NAMALWA (cell line): ENCODE measurements at places on chromosomes 6 and 20.

DNA sequence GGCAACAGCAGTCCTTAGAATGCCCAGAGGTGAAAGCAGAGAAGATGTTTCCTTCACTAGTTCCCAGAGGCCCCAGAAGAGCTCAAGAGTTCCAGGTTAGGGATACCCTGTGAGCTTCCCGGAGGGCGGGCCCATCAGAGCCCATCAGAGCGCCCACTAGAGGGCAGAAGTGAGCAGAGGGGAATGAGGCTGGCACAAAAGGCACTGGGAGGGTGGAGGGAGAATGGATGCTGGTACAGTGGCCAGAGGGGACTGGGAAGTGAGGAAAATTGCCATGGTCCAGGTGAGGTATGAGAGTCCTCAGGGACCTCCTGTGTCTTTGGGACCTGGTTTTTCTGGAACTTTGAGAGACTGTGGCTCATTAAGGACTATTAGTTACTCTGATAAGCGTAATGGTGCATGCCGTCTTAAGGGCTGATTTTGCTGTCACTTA is 57.3 kb downstream of the LINC00237 start:
- peak; percentile 54 for DNase-seq

DNA sequence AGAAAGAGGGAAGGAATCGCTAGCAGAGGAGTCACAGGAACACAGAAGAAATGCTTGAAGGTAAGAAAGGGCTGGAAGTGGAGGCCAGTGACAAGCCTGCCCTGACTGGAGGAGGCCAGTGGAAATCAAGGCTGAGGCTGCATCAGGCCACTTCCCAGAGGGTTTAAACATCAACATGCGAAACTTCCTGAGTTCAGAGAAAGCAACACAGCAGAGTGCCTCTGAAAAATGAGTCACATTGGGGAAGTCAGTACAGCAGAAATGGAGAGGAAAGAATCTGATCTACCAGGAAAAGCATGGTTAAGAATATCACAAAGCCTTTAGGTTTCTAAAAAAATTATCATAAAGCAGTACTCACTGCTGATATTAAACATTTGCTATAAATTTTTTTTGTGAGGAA is 23.3 kb downstream of the NAPB start:
- DNase-seq, result no peak

- no peak for DNase-seq
Measured at GRCh38 chr6:20554326-20554725, 20.1 kb downstream of the CDKAL1 start.

DNA sequence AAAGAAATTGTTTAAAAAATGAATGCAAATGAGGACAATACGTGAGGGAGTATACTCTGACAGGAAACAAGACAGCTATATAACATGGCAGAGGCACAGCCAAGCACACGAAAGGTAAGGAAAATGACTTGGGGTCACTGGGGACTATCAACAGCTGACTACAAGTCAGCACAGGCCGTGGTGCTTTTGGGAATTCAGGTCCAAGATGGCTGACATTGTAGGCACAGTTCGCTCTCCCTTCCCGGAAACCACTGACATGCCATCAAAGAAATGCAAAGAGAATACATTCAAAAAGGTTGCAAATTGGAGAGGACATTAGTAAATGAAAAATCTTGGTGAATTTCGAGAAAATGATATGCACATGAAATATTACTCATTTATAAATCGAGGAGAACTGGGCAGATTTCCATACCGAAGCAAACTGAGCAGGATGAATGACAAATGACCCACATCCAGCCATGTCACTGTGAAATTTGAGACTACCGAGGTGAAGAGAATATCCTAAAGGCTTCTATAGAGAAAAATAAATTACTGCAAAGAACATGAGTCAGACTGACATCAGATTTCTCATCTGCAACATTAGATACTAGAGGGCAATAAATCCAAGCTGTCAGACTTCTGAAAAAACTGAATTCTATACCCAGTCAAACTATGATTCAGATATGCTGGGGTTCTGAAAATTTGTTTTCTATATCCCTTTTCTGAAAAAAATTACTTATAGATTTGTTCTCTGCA is 391.1 kb downstream of the BTBD9 start:
- no peak for DNase-seq

- DNase-seq, result no peak
Measured at GRCh38 chr6:166539543-166539942, 46.9 kb downstream of the RAMACL start.

DNA sequence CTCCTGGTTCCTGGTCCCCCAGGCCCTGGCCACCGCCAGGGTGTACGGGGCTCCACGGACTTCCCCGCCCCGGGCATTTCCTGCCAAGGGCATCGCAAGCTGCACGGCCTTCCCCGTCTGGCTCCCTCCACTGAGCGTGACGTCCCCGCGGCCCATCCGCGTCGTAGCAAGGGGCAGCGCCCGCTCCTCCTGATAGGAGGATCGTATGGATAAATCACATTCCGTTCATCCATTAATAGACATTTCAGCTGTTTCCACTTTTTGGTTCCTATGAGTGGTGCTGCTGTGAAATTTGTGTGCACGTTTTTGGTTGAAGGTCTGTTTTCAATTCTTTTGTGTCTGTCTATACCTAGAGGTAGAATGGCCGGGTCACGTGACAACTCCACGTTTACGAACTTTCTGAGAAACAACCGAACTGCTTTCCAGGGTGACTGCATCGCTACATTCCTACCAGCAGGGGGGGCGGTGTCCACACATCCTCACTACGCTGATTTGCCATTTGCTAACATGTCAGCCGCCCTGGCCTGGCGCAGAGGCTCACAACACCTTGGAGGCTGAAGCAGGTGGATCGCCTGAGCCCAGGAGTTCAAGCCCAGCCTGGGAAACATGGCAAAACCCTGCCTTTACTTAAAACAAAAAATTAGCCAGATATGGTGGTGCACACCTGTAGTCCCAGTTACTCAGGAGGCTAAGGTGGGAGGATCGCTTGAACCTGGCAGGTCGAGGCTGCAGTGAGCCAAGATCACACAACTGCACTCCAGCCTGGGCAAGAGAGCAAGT is 37.7 kb downstream of the KCNQ2 start:
- DNase-seq, result peak; percentile 80

GRCh38 chr20:19314621-19315020 is 102.2 kb downstream of the SLC24A3 start:
- no peak for DNase-seq

DNA sequence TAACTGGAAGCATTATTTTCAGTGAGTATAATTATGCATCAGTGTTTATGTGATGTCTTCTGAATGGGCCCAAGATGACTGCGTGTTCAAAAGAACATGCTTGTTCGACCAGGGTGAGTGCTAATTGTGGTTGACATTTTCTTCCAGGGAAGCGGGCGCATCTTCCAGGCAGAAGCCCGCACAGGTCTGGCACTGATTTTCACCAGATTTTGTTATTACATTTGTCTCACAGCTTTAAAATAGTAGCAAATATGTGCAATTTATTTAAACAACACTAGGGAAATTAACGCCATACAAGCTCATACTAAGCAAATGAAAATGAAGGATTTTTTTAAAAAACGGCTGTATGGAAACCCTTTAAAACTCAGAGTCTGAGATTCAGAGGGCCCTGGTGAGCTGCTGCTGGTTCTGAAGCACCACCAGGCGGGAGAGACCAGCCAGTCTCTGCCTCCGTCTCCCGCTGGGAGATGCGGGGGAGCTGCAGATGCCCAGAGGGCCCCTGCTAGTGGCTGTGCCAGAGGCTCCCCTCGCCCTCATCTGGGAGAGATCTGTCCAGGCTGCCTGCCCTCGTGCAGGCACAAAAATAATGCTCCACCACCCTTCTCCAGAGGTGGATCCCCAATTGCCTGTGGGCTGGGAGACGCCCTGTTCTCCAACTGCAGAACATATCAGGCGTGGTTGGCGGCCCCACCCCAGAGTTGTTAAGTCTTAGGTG is 297.0 kb downstream of the TAF4 start:
- no peak for DNase-seq

DNA sequence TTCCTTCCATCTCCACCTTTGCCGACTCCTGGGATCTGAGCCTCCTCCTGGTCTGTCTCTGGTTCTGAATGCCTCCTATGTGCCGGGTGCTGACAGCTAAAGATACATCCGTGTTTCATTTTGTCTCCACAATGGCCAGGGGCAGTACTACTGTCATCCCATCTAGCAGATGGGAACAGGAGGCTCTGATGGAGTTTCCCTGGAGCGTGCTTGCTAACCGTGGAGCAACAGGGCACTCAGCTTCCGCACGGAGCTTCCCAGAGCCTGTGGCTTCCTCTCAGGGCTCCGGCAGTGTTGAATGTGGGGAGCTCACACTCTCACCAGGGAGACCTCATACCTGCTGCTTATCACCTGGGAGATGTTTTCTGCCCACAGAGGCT is 11.9 kb upstream of the NPBWR2 start:
- DNase-seq, result no peak

- DNase-seq, result no peak
Measured at GRCh38 chr20:53676519-53676822, 82.8 kb upstream of the ZNF217 start.

GRCh38 chr20:46520976-46521579 is 7.7 kb upstream of the ZNF334 start:
- DNase-seq, result peak; percentile 61

DNA sequence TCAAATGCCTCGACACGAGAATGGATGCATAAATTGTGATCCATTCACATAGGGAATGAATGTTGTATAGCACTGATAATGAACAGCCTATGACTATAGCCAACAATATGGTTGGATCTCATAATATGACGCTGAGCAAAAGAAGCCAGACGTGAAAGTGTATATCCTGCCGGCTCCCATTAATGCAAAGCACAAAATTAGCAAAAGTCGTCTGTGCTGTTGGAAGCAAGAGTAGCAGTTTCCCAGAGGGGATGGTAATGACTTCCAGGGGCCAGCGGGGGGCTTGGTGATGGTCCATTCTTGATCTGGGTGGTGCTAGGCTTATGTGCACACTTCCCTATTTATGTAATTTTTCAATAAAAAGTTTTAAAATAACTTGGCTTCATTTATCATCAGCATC is 1.0 kb upstream of the TAGAP start:
- DNase-seq, result peak; percentile 55

DNA sequence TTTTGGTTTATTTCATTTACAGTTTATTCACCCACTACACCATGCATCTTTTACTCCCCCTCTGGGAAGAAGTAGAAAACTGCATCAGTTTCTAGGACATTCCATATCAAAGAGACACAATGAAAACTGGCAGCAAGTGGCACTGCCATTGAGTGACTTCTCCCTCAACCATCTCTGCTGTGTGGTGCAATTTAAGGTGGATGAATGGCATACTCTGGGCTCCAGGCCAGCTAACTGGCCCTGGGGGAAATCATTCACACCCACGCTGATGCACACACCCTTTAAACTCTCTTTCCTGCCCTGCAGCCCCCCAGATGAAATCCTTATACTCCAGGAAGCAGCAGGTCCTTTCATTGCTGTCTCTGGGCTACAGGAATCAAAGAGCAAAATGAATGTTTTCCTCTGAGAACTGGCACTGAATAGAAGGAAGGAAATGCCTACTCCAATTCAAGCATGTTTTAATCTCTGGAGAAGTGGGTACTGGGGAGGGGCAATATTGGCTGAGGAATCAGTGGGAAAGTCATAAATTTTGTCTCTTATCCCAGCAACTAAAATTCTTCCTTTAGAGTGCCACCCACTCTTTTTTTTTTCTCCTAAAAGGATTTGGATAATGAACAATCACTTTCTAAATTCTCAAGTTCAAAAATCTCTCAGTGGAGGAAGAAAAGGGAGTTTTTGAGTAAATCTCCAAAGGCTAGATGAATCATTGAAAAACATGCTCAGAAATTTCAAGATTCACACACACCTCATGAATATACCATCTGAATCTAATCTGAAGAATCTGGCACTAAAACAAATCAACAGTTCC is 16.9 kb upstream of the RFPL4B start:
- DNase-seq, result no peak

DNA sequence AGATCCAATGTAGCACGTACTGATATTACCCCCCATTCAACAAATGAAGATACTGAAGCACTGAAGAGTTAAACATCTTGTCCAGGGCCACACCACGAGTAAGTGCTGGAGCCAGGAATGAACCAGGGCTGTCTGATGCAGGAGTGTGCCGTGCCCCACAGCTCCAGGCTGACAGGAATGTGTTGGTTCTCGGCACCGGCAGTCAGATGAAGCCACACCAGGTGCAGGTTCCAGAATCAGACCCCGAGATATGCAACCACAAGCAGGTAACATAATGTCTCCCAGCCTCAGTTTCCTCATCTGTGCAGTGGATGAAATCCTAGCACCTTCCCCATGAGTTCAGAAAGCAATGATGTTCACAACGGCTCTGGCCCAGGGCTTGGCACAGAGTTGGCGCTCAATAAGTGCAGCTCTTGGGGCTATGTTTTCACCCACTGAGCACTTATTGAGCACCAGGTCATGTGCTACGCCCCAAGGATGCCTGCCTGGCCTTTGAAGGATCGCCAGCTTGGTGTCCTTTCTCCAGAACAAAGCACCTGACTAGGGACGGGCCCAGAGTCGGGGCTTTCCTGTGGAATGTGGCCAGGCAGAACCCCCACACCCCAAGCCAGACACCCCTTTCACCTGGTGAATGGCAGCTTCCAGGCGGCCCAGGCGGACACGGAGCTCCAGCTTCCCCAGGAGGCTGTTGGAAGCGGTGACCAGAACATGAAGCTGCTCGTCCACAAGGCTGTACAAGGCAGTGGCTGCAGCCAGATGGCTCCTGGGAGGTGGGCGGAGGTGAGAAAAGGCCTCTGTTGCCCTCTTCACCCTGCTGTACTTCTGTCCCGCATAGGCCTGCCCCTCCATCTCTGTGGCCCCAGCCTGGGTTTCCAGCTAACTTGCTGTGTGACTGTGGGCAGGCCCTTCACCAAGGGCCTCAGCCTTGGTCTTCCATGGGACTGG is 41.3 kb downstream of the KIAA1755 start:
- no peak for DNase-seq

GRCh38 chr6:80094017-80094416 is 12.5 kb upstream of the BCKDHB start:
- DNase-seq, result peak; percentile 59

DNA sequence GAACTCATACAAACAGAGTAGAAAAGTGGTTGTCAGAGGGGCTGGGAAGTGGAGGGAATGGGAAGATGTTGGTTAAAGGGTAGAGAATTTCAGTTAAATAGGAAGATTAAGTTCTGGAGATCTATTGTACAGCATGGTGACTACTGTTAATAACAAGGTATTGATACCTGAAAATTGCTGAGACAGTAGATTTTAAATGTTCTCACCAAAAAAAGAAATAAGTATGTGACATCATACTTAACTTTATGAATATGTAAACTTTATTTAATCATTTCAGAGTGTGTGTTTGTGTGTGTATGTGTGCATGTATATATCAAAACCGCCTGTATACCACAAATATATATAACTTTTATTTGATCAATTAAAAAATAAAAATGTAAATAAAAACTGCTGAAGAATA is 896.4 kb downstream of the TFAP2A start:
- no peak for DNase-seq

GRCh38 chr6:112189494-112189893 is 64.9 kb downstream of the LAMA4 start:
- DNase-seq, result no peak

- no peak for DNase-seq
Measured at GRCh38 chr20:37839432-37839827, 63.5 kb upstream of the VSTM2L start.

GRCh38 chr6:53369876-53370515 is 21.2 kb upstream of the ELOVL5 start:
- no peak for DNase-seq
